ENCODE measurements at places on chromosomes 5 and 9. TPM values are rescaled to one million over a fixed set of nuclear protein-coding genes. Genes with fewer than 3 reads are reported as not detected.

Gene CTSV
- total RNA-seq = 0.32 TPM

Gene ZNF366
- under 0.01 TPM for total RNA-seq

Gene GABRA6
- total RNA-seq = not detected

Gene IGIP
- total RNA-seq = 7.8 TPM

Gene FAM169A
- 3.9 TPM for total RNA-seq

Gene WNT8A
- not detected for total RNA-seq

Gene IQGAP2
- 2.6 TPM for total RNA-seq

Gene FAXDC2
- total RNA-seq = 4.2 TPM

Gene TMEM174
- total RNA-seq = not detected

Gene TRMT10B
- 2.2 TPM for total RNA-seq

Gene LCN1
- total RNA-seq = not detected

Gene NR5A1
- not detected for total RNA-seq

Gene IL4
- not detected for total RNA-seq

Gene GDNF
- 0.43 TPM for total RNA-seq

Gene MYORG
- total RNA-seq = 0.64 TPM

Gene TSSK1B
- 0.64 TPM for total RNA-seq

Gene IL13
- not detected for total RNA-seq

Gene LECT2
- total RNA-seq = not detected

Gene DIRAS2
- 1.3 TPM for total RNA-seq

Gene HRH2
- not detected for total RNA-seq

Gene PCDHB4
- total RNA-seq = under 0.01 TPM

Gene OR1J2
- total RNA-seq = 0.32 TPM

Gene GRXCR2
- not detected for total RNA-seq

All from fibroblast of villous mesenchyme (primary cell).